ENCODE measurements at places on chromosomes 4 and X. TPM values are rescaled to one million over a fixed set of nuclear protein-coding genes. Genes with fewer than 3 reads are reported as not detected.
A peak's percentile ranks its signal among the peaks of the same experiment; 100 is the strongest.

Gene FHL1
- 828 TPM for total RNA-seq

Gene ZFYVE28
- total RNA-seq: 4.0 TPM

GRCh38 chrX:153777261-153778090 lies 3.4 kb upstream of the SRPK3 start:
- no peak for DNase-seq

DNA sequence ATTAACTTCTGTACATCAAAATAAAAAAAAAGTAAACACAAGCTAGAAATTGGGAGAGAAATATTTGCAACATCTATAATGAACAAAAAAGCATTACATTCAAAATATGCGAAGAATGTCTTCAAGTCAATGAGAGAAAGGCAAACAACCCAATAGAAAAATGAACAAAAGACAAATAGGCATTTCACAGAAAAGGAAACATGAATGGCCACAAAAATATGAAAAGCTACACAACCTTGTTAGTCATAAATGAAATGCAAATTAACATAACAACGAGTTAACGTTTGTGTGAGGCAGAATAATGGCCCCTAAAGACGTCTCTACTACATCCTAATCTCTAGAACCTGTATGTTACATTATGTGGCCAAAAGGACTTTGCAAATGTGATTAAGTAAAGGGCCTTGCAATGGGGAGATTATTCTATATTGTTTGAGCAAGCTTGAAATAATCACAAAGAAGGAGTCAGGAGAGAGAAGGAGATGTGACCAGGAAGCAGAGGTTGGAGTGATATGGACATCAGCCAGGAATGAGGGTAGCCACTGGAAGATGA lies 86.8 kb downstream of the WDFY3 start:
- DNase-seq: peak; percentile 44

Gene MGARP
- 4.7 TPM for total RNA-seq

Gene ARHGAP24
- total RNA-seq: 14.2 TPM

DNA sequence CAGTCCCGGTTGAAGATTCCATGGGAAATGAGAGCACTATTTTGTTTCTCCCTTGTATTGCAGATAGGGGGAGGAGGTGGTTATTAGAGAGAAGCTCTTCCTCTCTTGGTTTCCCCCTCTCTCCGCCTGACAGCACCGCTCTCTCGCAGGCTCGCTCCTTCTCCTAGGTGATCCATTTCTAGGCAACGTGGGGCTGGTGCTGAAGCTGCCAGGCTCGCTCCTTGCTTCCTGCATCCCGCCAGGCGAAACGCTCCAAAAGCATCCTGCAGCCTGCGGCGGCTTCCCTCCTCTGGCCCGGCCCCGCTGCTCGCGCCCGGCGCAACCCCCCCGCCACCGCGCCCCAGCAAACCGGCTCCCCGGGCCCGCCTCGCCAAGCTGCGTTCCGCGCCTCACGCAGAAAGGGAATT lies at the start of gene GRID2:
TSS of gene GRID2 (plus strand) at position 346 of the 407 bp plus-strand sequence.
- DNase-seq: peak; percentile 2

GRCh38 chr4:111405989-111406388 lies 739.3 kb upstream of the FAM241A start:
- no peak for DNase-seq

GRCh38 chr4:77183777-77184420 lies 26.9 kb downstream of the CCNG2 start:
- no peak for DNase-seq

DNA sequence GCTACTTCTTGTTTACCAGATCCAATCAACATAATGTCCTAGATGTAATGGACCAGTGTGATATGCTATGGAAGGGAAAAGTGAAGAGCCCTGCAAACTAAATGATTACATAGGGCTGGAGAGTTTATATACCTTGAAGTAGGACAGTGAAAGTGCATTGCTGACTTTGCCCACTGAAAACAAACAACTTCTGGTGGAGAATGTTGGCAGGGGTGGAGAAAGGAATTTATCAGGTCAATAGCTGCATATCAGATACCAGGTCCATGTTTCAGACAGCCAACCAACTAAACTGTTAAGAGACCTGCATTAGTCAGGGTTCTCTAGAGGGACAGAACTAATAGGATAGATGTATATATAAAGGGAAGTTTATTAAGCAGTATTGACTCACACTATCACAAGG lies 82.4 kb downstream of the DCUN1D4 start:
- DNase-seq: no peak

DNA sequence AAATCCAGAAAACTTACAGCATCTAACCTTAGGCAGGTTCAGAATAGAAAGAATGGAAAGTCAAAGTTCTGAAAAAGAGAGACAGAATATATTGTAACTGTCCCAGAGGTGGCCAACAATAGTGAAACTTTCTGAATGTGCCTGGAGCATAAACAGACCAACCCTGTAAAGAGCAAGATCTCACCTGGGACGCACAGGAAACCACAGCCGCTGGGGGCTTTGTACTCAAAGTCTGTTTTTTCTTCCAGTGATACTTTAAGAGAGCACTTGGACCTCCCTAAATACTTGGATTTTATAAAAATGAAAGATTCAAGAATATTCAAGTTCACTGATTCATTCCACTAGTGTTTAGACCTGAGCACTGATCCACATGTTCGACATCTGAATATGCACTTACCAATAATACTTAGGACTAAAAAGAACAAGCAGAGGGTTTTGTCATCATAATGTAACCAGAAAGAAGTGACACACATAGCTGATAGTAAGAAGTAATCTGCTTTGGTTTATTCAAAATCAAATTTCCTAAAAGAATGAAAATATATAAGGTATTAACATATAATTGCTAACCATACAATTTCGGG lies 35.3 kb downstream of the ARAP2 start:
- DNase-seq: no peak

Gene F8A1
- total RNA-seq: 35.4 TPM

DNA sequence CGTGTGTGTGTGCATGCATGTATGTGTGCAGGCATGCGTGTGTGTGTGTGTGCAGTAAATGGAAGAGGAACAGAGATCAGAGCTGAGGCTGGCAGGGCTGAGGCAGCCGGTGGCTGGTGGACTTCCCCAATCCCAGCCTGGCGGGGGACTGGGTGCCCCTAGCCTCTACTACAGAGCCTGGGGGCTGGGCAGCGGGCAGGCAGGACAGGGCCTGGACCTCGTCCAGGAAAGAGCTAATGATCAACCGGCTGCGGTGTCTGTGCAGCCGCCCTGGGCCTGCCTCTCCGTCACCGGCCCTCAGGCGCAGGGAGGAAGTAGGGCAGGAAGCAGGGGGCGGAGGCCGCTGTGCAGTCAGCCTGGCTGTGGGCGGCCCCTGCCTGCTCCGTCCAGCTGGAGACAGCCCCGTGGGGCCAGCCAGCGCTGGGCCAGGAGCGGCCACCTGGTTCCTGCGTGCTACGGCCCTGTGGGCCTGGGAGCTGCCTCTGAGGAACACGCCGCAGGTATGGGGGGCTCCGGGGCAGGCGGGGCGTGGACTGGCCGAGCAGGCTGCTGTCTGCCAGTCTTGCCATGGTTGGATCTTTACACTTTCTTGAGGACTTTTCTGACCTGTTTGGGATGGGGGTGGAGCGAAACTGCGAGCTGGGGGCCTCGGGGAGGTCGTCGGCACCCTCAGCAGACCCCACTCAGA lies at the start of gene SH3TC1:
TSS of gene SH3TC1 (plus strand) at position 385 of the 688 bp plus-strand sequence. CDS start 5,905 bp downstream, outside the sequence.
- DNase-seq: peak; percentile 89

- peak; percentile 68 for DNase-seq
Observed at GRCh38 chr4:77203380-77204197, 46.6 kb downstream of the CCNG2 start.

Gene ZCCHC12
- total RNA-seq: 0.05 TPM

GRCh38 chrX:7052541-7052940 lies 95.0 kb upstream of the STS start:
- no peak for DNase-seq

Gene CSAG1
- 6.6 TPM for total RNA-seq

DNA sequence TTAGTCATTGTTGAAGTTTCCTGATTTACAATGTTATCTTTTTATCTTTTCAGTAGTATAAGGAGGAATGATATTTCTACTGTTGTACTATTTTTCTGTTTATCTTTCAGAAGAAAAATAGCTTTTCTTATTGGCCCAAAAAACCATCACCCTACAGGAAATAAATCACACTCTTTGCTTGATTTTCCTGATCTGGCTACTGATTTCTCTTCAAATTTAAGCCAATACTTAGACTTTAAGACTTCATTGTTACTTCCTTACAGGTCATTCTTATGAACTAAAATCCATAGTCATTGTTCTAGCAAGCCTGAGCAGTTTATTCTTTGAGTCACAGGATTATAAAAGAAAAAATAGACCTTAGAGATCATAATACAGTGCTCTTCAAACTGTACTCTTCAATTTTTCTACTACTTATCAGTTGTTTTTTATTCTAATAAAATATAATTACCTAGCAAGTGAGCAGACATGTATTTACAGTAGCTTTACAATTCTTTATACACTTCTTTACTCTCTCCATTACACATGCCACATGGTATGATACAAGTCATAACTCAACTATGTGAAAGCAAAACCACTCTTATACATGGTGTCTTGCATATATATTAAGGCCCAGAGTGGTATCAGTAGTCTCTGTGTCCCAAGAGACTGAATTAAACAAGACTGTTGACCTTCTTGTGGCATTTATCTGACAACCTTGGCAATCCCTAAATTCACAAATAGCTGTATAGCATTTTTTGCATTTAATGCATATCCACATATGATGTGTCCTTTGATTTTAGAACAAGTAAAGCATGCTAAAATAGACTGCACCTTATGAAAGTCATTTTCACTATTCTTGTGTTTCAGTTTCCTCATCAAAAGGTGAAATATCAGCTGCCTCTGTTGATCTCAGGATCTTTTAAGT lies 47.9 kb downstream of the TET2 start:
- DNase-seq: no peak

Gene FOXR2
- total RNA-seq: not detected

GRCh38 chrX:154051201-154051810 lies 31.6 kb upstream of the IRAK1 start:
- peak; percentile 62 for DNase-seq

DNA sequence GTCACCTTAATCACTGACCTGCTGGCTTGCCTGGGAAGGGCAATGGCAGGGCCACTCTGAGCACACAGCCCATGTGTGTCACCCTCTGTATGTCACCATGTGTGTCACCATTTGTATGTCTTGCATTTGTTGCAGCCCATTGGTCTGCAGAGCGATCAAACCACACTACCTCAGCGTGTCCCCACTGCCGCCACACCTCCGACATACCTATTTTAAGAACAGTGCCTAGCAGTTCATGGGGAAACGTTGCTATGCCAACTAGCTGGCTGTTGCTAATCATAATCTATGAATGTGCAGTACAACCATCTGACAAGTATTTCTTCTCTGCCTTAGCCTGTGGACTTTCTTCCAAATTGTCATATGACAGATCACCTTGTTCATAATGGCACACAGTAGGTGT lies 8.0 kb upstream of the CRMP1 start:
- DNase-seq: no peak

DNA sequence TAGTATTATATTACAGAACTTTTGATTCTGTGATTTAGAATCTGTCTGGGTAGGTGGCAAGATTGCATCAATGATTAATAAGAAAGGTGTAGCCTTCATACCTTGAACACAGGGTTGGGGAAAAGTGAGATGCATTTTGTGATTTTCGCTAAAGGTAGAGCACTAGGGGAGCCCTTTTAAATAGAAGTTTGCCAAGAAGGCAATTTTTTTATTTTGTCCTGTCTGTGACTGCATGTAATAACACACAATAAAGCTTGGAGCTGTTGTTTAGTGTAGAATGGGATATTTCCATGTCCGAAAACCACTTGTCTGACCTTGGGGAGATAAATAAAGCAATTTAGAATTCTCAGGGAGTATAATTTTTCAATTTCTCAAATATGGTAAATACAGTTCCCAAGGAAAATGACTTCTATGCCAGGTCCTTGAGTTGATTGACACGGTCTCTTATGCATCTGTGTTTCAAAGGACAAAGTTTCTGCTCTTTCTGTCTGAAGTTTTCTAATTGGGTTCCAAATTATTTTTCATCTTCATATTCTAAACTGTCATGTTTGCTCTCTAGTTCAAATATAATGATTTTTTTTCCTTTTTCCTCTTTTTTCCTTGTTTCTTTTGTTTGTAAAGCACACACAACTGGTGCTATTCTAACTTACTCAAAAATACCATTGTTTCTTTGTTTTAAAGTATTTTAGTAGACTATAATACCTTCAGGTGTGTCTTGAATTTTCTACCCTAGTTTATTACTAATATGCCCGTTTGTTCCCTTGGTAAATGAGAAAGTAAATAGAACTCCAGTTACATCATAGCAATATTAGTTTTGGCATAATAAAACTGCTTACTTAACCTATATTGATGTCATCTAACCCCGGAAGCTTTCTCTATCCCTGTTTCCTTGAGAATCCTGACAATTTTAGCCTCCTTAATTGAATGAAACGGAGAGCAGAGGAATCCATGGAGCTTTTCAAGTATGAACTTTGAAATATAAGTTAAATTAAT lies 87.8 kb upstream of the BMPR1B start:
- DNase-seq: no peak

GRCh38 chr4:153509724-153510123 lies 43.6 kb downstream of the TMEM131L start:
- DNase-seq: no peak

Gene PCDH10
- 7.9 TPM for total RNA-seq

Data from M059J (cell line).